Left lung (tissue), 14 donors: ENCODE measurements at places on chromosomes 7 and 10. TPM values are rescaled to one million over a fixed set of nuclear protein-coding genes. Genes with fewer than 3 reads are reported as not detected.

PLAU gene
- polyA plus RNA-seq, result 1.4 TPM

NANOS1 gene
- polyA plus RNA-seq, result 6.9 TPM

WDR37 gene
- 18.4 TPM for polyA plus RNA-seq

GRCh38 chr10:90579602-90580242, 278.1 kb downstream of the HTR7 start:
- no peak for DNase-seq

- no peak for DNase-seq
Measured at GRCh38 chr10:43395571-43396060, 13.4 kb downstream of the HNRNPF start.

DNA sequence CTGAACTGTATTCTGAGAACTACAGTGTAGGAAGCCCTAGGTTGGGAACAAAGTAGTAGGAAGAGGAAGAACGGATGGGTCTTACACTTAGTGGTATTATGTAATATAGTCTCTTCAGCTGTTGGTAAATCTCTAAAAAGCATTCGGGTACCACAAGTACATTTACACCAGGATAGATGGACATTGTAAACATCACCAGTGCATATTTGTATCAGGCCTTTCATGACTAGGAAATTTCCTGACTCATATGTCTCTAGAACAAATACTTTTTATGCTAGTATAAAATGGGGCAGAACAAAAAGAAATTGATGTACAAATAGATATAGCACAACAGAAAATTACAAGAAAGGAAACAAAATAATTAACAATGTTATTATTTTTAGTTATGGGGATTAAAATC, 21.5 kb upstream of the OR6B1 start:
- DNase-seq, result no peak

DNA sequence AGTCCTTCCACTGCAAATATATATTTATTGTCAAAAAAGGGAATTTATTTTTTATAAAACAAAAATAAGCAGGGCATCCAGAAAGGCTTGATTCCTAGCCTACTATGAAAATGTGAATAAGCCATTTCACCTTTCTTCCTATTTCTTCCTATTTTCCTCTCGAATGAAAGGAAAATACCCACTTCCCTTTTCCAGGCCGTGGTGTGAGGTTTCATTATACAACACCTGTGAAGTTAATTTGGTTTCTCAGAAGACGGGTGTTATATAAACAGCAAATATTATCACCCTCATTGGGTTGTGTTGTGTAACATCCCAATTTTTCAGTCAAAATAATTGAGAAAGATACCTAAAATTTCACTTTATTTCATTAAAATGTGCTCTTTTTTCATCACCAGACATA, 214.3 kb downstream of the DGKB start:
- no peak for DNase-seq

- no peak for DNase-seq
Measured at GRCh38 chr10:97048649-97049427, 136.9 kb downstream of the SLIT1 start.
